Adipocyte (in vitro differentiated cells): ENCODE measurements at places on chromosomes 4 and X.

GRCh38 chr4:10180603-10180926, 64.0 kb upstream of the WDR1 start:
- DNase-seq: no peak

- DNase-seq: peak; percentile 38
Measured at GRCh38 chr4:117783716-117784115, 250.6 kb upstream of the NDST3 start.

- peak; percentile 32 for DNase-seq
Measured at GRCh38 chr4:183674153-183674552, 15.1 kb downstream of the TRAPPC11 start.

GRCh38 chr4:34328939-34329338, 1915.4 kb downstream of the ARAP2 start:
- no peak for DNase-seq

- DNase-seq: no peak
Measured at GRCh38 chr4:31548823-31549222, 828.7 kb downstream of the PCDH7 start.

- no peak for DNase-seq
Measured at GRCh38 chr4:10949039-10949733, 264.6 kb upstream of the CLNK start.
